ENCODE measurements at places on chromosomes 5 and 9. TPM values are rescaled to one million over a fixed set of nuclear protein-coding genes. Genes with fewer than 3 reads are reported as not detected.

The KCNT1 gene
- 0.08 TPM for total RNA-seq

- no peak for DNase-seq
Observed at GRCh38 chr9:124077915-124078572, 66.5 kb downstream of the LHX2 start.

DNA sequence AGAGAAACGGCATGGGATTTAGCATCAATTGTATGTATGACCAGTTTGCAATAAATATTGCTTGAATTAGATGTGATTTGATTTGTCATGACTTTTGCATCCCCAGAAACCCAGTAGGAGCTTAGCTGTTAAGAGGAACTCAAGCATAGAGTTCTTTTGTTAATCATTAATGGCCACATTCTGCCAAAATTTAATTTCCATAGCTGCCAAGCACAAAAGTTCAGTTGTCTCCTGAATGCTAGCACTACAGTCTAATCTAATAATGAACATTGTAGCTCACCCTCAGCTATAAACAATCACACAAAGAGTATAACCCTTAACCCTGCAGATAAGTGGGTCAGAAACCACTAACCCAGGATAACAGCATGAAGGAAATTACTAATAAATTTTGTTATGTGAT is 169.8 kb upstream of the GRAMD2B start:
- DNase-seq = no peak

- DNase-seq = no peak
Observed at GRCh38 chr9:87149799-87150198, 202.5 kb upstream of the GAS1 start.

GRCh38 chr9:120306561-120306960 is 273.4 kb downstream of the CDK5RAP2 start:
- DNase-seq = no peak
